ENCODE measurements at places on chromosomes 12 and 14. TPM values are rescaled to one million over a fixed set of nuclear protein-coding genes. Genes with fewer than 3 reads are reported as not detected.
A peak's percentile ranks its signal among the peaks of the same experiment; 100 is the strongest.

GRCh38 chr12:25069224-25069623 is 120.3 kb upstream of the BCAT1 start:
- no peak for DNase-seq

GRCh38 chr14:31969699-31970240 is 107.3 kb upstream of the ARHGAP5 start:
- no peak for DNase-seq

- no peak for DNase-seq
Observed at GRCh38 chr14:84013424-84013823, 1516.5 kb upstream of the FLRT2 start.

DNA sequence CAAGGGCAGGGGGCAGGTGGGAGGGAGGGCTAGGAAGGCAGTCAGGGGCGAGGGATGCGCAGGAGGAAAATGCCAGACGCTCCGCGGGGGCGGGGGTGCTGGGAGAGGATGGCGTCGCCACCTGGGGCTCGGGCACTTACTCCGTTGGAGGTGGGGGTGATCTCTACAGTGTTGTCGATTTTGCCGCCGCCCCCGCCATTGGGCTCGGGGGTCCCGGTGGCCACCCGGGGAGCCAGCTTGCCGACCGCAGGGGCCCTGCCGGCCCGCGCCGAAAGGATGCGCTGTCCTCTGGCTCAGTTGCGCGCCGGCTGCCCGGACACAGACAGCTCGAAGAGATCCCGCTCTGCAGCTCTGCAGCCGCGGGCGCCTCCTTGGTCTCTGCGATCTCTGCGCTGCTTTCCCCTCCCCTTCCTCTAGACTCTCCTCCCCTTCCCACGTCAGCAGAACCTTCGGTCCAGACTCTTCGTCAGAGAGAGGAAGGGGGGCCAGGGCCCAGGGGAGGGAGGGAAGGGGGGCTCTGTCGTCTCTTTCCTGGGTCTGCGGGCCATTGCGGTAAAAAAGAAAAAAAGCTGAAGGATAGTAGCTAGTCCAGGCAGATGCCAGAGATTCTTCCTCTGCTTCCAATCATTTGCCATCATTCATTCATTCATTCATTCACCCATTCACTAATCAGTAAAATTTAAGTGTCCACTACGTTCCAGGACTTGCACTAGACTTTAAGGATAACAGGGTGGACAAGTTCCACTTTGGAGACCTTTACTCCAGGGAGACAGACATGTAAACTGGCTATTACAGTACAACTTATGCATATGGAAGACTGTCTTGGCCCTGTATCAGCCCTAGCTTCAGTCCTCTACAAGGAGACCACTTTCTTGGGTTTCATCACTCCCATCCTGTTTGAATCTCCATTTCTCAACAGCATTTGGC is at the start of gene SLC22A17:
Gene SLC22A17 (minus strand): TSS at position 382 of the 927 bp plus-strand sequence.
- DNase-seq, result peak; percentile 95

- no peak for DNase-seq
Observed at GRCh38 chr12:110760204-110760609, 17.5 kb upstream of the PPP1CC start.

DNA sequence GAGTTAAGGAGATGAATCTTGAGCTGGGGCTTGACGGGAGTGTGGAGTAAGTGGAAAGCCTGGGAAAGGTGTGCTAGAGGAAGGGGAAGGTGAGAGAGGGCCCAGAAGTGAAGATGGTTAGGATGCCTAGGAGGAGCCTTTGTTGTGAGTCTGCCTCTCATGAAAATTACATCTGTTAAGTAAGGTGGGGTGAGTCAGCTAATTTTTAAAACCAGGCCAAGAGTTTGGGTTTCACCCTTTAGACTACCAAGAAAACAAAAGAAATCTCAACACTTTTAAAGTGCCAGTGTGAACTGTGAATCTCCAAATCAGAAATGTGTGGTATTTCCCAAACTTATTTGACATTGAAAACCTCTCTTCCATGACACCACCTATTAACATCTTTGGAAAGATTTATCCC is 185.2 kb downstream of the CRADD start:
- no peak for DNase-seq

DNA sequence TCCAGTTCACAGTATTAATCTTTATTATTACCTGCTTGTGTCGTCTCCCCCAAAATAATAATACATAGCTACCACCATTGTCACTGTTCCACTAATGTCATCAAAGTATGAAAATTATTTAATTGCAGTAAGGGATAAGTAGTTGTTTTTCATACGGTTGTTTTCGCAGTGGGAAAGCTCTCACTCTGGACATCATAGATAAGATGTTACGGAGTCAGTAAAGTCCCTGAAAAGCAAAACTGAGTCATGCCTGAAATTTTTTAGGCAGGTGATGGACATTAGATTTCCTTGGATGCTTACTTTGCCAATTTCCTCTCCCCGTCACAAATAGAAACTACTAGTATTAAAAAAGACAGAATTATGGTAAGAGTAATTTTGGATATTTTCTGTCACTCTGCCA is 13.2 kb downstream of the PNP start:
- DNase-seq, result no peak

- DNase-seq, result no peak
Observed at GRCh38 chr14:67493092-67493717, 4.7 kb upstream of the TMEM229B start.

- DNase-seq, result no peak
Observed at GRCh38 chr12:126051611-126052107, 986.4 kb downstream of the AACS start.

GRCh38 chr14:20427231-20428009 is 8.5 kb downstream of the KLHL33 start:
- no peak for DNase-seq

- no peak for DNase-seq
Observed at GRCh38 chr14:77691259-77691658, 16.6 kb downstream of the ALKBH1 start.

DNA sequence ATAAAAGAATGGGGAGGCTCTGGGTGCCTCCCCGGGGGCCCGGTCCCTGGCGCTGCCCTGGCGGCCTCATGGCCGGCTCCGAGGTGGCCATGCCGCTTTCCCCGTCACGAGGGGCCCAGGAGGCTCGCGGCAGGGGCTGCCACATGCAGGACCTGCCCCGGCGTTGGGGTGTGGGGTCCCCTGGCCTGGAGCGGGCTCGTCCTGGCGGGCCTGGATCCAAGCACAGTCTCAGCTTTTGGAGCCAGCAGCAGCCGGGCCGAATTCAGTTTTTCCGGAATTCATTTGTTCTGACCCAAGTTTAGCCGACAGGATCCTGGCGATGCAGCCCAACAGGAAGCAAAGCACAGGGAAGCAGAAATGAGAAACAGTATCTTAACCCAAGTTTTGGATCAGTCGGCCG is 26.4 kb upstream of the AEBP2 start:
- DNase-seq, result peak; percentile 33

DNA sequence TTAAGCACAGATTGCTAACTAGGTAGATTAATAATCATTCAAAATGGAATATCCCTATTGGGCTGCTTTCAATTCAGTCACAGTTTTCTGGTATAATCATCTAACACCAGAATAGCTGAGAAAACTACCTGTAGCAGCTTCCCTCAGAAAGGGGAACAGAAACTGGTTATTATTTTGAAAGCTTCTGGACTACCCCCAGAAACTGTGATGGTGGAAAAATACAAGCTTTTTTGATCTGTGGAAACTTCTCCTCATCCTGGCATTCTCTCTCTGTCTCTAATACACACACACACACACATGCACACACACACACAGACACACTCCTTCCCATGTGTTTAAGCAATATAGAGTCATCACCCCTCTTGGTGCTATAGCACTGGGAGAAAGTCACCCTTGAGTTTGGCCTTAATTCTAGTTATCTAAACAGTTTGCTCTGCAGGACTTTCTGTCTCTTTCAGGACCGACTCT is 251.5 kb upstream of the LMO3 start:
- no peak for DNase-seq

GRCh38 chr14:81329640-81330381 is 70.3 kb downstream of the STON2 start:
- DNase-seq, result peak; percentile 45

Gene CAPZA3
- total RNA-seq, result not detected

Gene EIF2S3B
- 1.2 TPM for total RNA-seq

Gene LRRIQ1
- total RNA-seq, result 1.1 TPM

Gene RIMBP2
- total RNA-seq, result 0.62 TPM

Gene TAS2R10
- total RNA-seq, result 2.8 TPM

Gene LRP6
- total RNA-seq, result 77.6 TPM

Data from tongue (tissue), 3 donors.